Activated CD4-positive, alpha-beta memory T cell treated with anti-CD3 and anti-CD28 coated beads, Interleukin-2, amount 10 ng/mL, durations not matched to agents 7 days and 5 days (primary cell): ENCODE measurements at places on chromosomes 3 and 15.

DNA sequence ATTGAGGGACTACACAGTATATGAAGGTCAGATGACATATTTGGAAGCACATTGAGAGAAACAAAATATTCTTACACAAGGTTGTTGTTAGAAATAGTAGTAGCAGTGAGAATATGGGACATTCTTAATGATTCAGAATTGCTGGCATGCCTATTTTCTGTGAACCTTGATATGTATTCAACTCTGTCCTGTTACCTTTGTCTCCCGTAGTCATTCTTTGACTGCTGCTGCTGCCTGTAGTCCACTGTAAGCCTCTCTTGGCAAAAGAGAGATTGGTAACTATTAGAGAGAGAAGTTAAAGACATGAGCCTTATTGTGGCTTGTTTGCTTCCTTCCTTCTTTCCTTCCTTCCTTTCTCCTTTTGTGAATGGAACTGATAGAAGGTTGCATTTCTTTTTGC, 64.5 kb downstream of the TCF12 start:
- no peak for DNase-seq

GRCh38 chr3:112568642-112569041, 6.8 kb downstream of the SLC35A5 start:
- no peak for DNase-seq

DNA sequence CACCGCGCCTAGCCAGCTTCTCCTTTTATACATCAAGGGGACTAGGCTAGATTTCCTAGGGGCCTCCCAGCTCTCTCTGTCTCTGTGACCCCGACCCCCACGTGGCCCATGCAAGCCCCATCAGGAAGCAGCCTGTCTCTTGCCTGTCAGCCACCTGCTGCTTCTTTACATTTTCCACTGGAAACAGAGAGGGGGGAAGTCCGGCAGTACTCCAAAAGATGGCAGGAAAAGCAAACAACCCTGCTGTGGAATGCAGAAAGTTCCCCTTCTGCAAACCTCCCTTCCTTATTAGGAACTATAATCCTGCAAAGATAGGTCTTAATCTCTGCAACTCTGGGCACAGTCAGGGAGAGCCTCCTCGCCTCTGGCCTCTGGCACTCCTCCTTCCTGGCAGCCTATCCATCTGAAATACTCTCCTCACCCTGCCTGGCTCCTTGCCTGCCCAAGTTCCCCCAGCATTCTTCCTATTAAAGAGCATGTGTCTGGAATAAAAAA, 47.4 kb upstream of the HACD2 start:
- no peak for DNase-seq

GRCh38 chr15:90266061-90266431, 574 bp downstream of the NGRN start:
- peak; percentile 63 for DNase-seq

DNA sequence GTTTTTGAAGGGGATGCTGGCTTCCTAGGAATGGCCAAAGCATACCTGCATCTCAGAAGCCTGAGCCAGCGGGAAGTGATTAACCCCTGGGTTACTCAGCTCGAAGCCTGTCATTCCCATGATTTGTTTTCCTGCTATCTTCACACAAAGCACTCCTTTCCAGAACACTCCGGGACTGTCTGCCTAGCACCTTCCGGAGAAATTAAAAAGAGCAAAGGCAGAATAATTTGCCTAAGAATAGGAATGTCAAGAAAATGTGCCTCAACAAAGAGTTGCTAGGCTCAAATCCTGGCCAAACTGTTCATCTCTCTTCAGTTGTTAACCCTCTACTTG, 34.1 kb downstream of the TPM1 start:
- no peak for DNase-seq

DNA sequence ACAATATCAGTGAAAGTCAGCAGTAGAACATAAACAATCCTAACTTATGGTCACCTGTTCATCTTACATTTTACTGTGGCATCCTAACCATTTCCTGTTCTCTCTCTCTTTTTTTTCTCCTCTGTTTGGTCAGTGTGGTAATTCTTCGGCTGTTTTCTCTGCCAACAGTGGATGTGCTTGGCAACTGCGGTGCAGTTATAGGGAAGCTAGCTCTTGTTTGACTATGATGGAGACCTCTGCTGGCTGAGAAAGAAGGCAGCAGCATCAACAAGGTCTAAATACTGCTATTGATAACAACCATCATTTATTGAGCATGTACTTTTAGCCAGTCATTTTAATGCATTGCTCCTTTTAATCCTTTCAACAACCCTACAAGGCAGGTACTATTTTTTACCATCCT, 723 bp upstream of the DRD3 start:
- DNase-seq: peak; percentile 19

DNA sequence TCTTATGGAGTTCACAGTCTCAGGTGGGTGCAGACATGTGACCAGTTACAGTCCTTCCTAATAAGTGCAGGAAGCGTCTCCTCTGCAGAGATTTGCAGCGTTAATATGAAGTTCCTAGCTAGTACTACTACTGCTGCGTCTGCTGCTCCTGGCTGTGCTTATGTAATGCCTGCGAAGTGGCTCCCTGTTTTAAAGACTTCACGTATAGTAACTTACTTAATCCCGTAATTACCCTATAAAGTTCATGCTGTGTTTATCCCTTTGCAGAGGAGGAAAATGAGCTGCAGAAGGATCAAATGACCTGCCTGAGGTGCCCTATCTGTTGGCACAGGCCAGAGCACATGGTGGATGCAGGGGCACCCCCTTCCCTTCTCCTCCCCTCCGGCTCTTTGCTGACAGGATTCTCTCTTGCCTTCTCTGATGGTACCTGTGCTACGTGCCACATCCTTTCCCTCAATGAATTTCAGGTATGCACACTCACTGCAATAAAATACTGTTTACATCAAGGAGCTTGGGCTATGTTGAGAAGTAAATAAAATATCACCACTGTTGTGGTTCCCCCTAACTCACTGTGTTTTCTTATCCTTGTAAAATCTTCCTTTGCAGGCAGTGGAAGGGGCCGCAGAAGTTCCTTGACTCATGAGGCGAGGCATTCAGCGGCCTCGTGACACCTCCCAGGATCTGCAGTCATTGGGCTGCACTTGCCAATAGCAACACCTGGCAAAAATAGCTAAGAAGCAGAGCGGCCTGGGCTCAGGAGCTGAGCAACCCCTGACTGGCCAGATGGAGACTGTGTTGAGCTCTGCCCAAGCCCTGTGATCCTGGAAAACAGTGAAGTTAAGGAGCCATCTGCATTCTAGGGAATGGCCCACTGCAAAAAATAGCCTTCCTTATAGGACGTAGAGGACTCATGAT, 188.9 kb upstream of the ATP10A start:
- no peak for DNase-seq

- no peak for DNase-seq
Measured at GRCh38 chr3:135141160-135141559, 346.1 kb downstream of the EPHB1 start.

DNA sequence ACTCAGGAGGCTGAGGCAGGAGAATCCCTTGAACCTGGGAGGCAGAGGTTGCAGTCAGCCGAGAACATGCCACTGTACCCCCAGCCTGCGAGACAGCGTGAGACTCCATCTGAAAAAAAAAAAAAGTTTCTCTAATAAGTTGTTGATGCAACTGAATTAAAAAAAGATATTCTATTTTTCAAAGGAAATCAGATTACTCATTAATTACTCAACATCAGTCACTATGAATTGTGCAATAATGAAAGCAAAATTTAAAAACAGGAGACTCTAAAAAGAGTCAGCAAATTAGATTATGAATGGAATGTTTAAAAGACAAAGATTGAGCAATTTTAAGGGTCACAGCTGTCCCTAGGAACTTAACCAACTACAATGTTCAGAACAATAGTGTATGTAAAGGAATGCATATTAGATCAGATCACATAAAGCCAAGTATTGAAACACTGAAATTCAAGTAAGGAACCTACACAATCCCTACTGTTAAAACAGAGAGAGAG, 60.2 kb upstream of the SLC4A7 start:
- DNase-seq: no peak

DNA sequence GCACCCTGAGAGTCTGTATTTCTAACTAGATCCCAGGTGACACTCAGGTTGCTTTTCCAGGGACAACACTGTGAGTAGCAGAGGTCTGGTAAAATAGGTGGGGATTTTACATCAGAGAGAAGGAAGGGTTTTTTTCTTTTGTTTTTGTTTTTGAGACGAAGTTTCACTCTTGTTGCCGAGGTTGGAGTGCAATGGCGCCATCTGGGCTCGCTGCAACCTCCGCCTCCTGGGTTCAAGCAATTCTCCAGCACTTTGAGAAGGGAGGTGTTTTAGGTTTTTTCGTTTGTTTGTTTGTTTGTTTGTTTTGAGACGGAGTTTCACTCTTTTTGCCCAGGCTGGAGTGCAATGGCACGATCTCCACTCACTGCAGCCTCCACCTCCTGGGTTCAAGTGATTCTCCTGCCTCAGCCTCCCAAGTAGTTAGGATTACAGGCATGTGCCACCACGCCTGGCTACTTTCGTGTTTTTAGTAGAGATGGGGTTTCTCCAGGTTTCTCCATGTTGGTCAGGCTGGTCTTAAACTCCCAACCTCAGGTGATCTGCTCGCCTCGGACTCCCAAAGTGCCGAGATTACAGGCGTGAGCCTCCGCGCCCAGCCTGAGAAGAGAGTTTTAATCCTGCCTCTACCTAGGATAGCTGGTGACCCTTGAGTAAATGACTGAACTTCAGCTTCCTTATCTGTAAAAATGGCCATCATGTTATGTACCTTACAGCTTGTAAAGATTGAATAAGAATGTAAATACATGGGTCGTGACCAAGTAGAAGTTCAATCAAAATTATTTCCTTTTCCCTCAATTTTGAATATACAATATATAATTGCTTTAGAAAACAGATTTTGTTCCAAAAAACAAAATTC, 95.9 kb upstream of the FNDC3B start:
- no peak for DNase-seq

GRCh38 chr15:57903626-57904025, 161.9 kb downstream of the ALDH1A2 start:
- DNase-seq: no peak

GRCh38 chr3:183427876-183428446, 458 bp downstream of the MCF2L2 start:
- peak; percentile 46 for DNase-seq

DNA sequence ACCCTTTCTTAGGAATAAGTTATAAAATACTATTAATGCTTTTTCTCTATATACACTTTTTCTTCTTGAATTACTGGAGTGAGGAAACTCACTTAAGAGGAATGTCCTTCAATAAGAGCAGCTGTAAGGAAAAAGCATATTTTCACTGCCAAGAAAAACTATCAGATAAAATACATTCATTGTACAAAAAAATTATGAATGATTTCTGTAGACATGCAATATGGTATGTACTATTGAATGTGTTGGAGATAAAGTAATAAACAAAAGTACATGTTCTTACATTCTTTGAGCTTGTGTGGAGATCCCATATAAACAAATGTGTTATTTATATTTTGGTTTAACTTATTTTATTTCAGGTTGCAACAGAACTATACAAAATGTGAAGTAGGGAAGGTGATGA, 241.0 kb upstream of the ZNF717 start:
- no peak for DNase-seq

DNA sequence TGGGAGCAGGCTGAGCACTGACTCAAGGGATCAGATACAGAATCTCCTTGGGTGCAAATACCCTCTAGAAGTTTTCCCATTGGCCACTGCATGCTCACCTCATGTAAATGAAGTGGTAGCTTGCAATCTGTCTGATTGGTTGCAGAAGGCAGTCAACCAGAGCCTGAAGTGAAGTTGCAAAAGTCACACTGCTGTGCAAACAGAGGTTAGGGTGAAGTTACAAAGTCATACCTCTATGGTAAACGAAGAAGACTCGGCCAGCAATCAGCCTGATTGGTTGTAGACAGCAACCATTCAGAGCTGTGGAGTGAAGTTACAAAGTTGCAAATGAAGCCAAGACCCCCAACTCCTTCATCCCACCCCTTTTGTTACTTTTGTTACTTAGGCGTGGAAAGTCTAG, 27.1 kb downstream of the STARD9 start:
- no peak for DNase-seq

DNA sequence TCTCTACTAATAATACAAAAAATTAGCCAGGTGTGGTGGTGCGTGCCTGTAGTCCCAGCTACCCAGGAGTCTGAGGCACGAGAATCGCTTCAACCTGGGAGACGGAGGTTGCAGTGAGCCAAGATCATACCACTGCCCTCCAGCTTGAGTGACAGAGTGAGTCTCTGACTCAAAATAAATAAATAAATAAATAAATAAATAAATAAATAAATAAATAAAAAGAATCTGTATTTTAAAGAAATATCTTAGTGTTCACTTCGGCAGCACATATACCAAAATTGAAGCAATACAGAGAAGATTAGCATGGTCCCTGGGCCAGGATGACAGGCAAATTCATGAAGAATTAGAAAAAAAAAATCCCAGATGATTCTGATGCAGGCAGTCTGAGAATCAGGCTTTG, 51.9 kb downstream of the ROBO2 start:
- DNase-seq: no peak

- no peak for DNase-seq
Measured at GRCh38 chr3:141000686-141001085, 50.5 kb upstream of the SPSB4 start.

GRCh38 chr3:2098398-2099027, at the start of gene CNTN4:
Gene CNTN4 (plus strand): TSS chr3:2098866.
- DNase-seq: no peak

DNA sequence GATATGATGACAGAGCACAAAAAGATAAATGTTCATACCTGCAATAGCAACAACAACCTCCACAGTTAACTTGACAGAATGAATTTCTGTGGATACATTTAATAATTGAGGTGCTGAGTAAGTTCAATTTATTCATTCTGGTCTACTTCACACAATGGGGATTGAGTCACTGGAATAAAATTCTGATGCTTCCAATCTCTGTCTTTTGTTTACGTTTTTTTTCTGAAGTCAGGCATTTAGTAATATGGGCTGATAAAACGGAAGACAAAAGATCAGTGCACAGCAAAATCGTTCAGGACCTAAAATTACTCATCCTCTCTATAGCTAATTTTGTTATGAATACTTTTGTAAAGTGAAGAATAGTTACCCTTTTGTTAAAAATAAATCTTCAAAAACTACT, 565.9 kb upstream of the CCDC54 start:
- no peak for DNase-seq

DNA sequence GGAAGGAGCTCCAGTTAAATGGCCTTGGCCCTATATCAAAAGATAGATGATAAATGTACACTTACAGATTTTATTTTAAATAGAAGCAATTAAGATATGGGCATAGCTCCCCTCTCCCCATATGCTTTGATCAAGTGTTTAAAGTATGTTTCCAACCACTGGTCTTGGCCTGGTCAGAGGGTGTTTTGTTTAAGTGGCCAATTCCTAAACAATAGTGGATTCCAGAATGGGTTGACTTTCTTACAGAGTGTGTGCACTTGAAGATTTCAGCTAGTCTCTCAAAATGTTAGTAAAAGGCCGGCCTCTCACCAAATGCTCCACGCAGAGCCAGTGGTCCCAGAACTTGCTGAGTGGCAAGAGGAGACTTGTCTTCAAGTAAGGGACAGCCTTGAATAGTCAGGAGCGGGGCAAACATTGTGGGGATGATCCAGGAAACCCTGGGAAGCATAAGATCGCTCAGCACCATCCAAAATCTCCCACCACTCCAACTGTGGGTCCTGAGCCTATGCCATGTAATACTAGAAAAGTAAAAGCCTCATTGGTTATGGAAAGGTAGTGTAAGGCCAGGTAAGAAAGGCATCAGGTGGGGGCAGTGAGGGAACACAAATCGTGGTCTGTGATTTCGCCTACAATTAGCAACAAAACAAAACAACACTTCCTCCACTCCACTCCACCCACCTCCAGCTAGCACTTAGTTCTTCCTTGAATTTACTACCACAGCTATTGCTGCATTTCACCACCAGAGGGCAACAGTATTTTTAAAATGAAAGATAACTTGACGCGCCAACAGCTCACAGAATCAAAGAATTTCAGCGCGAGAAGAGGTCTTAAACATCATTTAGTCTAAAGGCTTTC, 4.8 kb downstream of the RARRES1 start:
- peak; percentile 52 for DNase-seq
